ENCODE measurements at places on chromosomes 13 and 19.

- no peaks in the 10 kb centered on the region for H3K4me1 ChIP-seq
- H3K27ac ChIP-seq = no peak overlapping the region
- DNase-seq = no peak
- no peaks in the 10 kb centered on the region for H3K36me3 ChIP-seq
Measured at GRCh38 chr19:57033576-57033975, 86.2 kb upstream of the USP29 start.

- H3K27ac ChIP-seq = no peak overlapping the region
- H3K4me1 ChIP-seq = no peaks in the 10 kb centered on the region
- DNase-seq = no peak
- no peak overlapping the region for H3K4me3 ChIP-seq
- H3K36me3 ChIP-seq = no peaks in the 10 kb centered on the region
Measured at GRCh38 chr13:103757361-103757760, 691.1 kb upstream of the SLC10A2 start.

GRCh38 chr19:46133101-46133627, 8.7 kb upstream of the IGFL3 start:
- H3K27me3 ChIP-seq = no peaks in the 10 kb centered on the region
- H3K4me1 ChIP-seq = no peaks in the 10 kb centered on the region
- no peaks in the 10 kb centered on the region for H3K36me3 ChIP-seq
- no peak for DNase-seq

GRCh38 chr19:7200736-7201135, 93.5 kb downstream of the INSR start:
- H3K27ac ChIP-seq = no peak overlapping the region
- no peaks in the 10 kb centered on the region for H3K36me3 ChIP-seq
- peaks cover 16% of the 10 kb centered on the region for H3K4me1 ChIP-seq
- H3K4me3 ChIP-seq = no peak overlapping the region

- no peaks in the 10 kb centered on the region for H3K4me1 ChIP-seq
- DNase-seq = no peak
- peaks cover 7% of the 10 kb centered on the region for H3K36me3 ChIP-seq
Measured at GRCh38 chr19:20005741-20006140, 33.6 kb downstream of the ZNF682 start.

- DNase-seq = no peak
- H3K4me1 ChIP-seq = peaks cover 13% of the 10 kb centered on the region
- H3K4me3 ChIP-seq = peak overlapping the region; percentile 82
- H3K27me3 ChIP-seq = no peaks in the 10 kb centered on the region
Measured at GRCh38 chr13:49690133-49690994, 922 bp downstream of the EBPL start.

DNA sequence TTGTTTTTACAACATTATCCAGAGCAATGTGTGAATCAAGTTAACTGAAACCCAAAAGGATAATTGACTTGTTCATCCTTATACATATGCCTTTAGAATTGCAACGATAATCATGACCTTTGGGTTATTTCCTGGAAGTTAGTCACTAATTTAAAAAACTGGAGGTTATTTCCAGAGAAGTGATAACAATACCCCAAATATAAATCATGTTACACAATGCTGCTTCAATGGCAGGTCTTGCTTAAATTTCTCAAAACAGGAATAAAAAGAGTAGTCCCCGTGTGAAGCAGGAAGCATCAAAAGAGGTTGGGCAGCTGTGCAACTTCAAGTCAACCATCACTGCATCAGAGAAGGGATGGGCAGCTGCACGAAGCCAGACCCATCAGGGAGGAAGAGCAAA, 134.4 kb downstream of the EFNB2 start:
- DNase-seq = no peak
- H3K27me3 ChIP-seq = no peaks in the 10 kb centered on the region
- no peak overlapping the region for H3K27ac ChIP-seq
- H3K4me3 ChIP-seq = no peak overlapping the region
- no peaks in the 10 kb centered on the region for H3K36me3 ChIP-seq

DNA sequence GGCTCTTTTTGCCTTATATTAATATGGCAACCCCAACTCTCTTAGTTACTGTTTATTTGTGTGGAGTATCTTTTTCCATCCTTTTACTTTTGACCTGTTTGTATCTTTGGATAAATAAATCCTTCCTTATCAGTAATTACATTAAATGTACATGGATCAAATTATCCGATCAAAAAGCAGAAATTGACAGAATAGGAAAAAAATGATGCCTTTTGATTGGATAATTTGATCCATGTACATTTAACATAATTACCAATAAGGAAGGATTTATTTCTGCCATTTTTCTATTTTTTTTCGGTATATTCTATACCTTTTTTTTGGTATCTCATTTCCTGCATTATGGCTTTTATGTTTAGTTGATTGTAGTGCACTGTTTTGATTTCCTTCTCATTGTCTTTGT, 57.2 kb downstream of the ZMYM2 start:
- DNase-seq = no peak
- no peak overlapping the region for H3K27ac ChIP-seq
- H3K27me3 ChIP-seq = no peaks in the 10 kb centered on the region
- H3K36me3 ChIP-seq = peaks cover 10% of the 10 kb centered on the region

- H3K27ac ChIP-seq = no peak overlapping the region
- DNase-seq = no peak
- H3K27me3 ChIP-seq = no peaks in the 10 kb centered on the region
- H3K4me1 ChIP-seq = no peaks in the 10 kb centered on the region
- no peak overlapping the region for H3K4me3 ChIP-seq
- peaks cover 80% of the 10 kb centered on the region for H3K36me3 ChIP-seq
Measured at GRCh38 chr13:72763411-72763810, 18.3 kb downstream of the DIS3 start.

DNA sequence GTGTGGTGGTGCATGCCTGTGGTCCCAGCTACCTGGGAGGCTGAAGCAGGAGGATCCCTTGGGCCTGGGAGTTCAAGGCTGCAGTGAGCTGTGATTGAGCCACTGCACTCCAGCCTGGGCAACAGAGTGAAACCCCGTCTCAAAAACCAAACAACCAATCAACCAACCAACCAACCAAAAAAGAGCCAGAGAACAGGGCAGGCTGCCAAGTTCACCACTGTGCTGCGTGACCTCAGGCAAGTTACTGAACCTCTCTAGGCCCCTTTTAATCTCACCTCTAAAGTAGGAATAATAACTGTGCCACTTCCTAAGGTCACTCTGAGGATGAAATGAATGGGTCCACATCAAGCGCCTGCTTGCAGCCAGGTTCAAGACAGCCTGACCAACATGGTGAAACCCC, 16.9 kb downstream of the TJP3 start:
- no peak for DNase-seq
- no peak overlapping the region for H3K27ac ChIP-seq
- H3K4me3 ChIP-seq = no peak overlapping the region
- peaks cover 2% of the 10 kb centered on the region for H3K27me3 ChIP-seq
- peaks cover 16% of the 10 kb centered on the region for H3K4me1 ChIP-seq

GRCh38 chr19:28117143-28117542, 1095.8 kb downstream of the UQCRFS1 start:
- H3K4me3 ChIP-seq = no peak overlapping the region
- H3K4me1 ChIP-seq = no peaks in the 10 kb centered on the region
- H3K27ac ChIP-seq = no peak overlapping the region

DNA sequence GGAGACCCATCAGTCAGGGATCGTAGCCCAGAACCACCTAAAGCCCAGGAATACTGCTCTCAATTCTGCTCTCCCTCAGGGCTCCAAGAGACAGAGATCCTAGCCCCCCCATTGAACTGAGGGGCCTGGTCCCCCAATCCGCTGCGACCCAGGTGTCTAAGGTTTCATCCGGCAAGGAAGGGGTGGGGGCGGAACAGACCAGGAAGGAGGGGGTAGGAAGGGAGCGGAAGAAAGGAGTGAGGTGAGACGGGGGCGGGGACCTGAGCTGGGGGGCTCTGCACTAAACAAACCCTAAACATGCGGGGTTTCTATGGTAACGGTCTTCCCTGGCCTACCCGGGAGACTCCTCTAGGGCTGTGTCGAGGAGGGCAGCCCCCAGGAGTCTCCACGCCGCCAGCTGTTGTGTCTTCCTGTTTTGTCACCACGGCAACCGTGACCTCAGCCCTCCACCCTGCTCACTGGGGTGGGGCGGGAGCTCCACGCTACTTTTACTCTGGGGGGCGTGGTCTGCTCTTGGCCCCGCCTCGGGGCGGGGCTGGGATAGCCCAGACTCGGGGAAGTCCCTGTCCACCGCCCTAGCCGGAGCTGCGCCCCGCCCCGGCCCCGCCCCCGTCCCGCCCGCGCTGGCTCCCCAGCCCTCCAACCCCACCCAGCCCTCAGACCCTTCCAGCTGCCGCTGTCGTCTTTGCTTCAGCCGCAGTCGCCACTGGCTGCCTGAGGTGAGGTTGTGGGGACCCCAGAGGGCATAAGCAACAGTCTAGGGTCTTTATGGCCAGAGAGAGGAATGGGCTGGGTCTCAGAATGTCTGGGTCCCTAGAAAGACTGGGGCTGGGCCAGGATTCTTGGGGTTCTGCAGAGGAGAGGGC, at the start of gene MYADM:
TSS of gene MYADM (plus strand) at position 659 of the 866 bp plus-strand sequence. CDS start 5,647 bp downstream, outside the sequence.
- H3K27me3 ChIP-seq = no peaks in the 10 kb centered on the region
- DNase-seq = peak; percentile 99
- peaks cover 31% of the 10 kb centered on the region for H3K4me1 ChIP-seq
- H3K4me3 ChIP-seq = peak within 1 kb of the TSS; percentile 94
- no peaks in the 10 kb centered on the region for H3K36me3 ChIP-seq

DNA sequence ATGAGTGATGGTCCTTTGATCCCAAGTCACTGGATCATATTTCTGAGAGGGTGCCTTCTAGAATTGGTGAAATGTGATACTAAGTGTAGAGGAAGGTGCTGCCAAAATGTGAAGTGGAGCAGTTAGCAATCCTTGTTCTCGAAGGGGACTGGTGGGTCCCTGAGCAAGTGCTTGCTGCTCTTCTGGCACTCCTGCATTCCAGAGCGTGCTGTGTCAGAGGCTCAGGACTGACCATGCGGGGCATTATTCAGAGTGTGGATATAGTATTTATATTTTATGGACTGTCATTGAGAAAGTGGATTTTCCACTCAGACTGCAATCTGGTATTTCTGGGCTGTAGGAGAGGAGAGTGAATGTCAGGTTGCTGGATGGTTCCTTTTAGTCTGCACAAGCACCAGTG, 152.6 kb upstream of the KL start:
- H3K4me3 ChIP-seq = no peak overlapping the region
- no peak for DNase-seq
- no peaks in the 10 kb centered on the region for H3K36me3 ChIP-seq

GRCh38 chr13:42821437-42821836, 40.1 kb downstream of the FAM216B start:
- no peak overlapping the region for H3K27ac ChIP-seq
- H3K4me1 ChIP-seq = no peaks in the 10 kb centered on the region
- no peaks in the 10 kb centered on the region for H3K27me3 ChIP-seq

GRCh38 chr13:38657191-38657590, 29.7 kb upstream of the FREM2 start:
- no peaks in the 10 kb centered on the region for H3K27me3 ChIP-seq
- no peak overlapping the region for H3K4me3 ChIP-seq
- H3K27ac ChIP-seq = no peak overlapping the region

All from CD8-positive, alpha-beta memory T cell (primary cell).